Psoas muscle (tissue), 8 donors: ENCODE measurements at places on chromosomes 4 and X.

DNA sequence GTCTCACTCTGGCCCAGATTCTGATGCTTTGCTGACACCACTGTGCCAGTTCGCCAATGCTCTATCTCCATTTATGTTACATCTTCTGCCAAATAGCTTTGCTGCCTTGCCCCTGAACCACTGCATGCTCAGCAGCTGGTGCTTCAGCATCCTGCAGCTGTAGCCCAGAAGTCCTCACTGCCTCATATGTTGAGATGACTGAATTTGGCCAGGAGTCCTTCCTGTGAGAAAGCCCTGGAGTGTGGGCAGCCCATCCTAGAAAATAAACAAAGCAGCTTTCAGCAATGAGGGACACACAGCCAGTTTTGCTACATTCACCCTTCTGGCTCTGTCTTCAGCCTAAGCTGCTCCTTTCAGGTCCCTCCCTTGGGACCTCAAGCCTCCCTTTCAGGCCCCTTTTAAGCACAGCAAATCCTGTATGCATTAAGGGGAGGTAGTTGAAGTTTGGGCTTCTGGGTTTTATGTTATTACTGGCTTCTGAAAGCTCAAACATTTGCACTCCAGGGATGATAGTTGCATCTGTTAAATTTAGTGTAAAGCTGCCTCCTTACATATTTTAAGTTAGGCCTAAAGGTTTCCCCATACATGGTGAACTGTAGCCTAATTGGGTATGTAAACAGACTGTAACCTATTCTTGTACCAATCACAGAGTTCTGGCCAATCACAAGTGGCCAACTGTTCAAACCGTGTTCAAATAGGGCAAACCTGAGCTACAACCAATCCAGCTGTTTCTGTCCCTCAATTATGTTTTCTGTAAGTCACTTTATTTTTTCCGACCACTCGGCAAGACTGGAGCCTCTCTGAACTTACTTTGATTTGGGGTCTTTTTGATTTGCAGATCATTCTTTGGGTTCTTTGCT, 2.1 kb upstream of the TMEM165 start:
- no peak for DNase-seq

DNA sequence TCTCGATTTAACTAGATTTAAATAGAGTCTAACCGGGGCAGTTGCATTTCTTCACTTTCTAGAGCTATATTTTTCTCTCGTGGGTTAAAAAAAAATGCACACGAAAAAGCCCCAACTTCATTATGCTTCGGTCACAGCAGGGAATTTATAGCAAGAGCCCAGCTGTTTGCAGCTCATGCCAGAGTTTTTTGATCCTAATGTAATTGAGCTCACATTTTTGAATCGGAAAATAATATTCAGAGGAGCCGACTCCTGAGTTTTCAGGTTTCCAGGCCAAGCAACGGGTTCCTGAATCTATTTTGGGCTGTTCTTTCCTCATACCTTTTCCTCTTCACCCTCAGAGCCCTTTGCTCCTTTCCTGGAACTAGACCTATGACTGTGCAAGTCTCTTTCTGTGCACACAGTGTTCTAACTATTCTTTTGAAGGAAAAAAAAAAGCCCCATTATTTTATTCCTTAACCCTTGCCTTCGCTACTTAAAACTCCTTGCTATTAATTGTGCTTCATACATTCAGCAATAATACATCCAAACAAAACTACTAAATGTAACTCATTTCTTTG, 27.5 kb upstream of the ESX1 start:
- no peak for DNase-seq

- no peak for DNase-seq
These were observed 21.7 kb upstream of the CXCL8 start for GRCh38 chr4:73718375-73719373.

- DNase-seq, result no peak
These were observed 550.5 kb upstream of the DIPK2B start for GRCh38 chrX:45751156-45751555.

GRCh38 chrX:135737366-135738071, 24.1 kb downstream of the CT45A1 start:
- no peak for DNase-seq

DNA sequence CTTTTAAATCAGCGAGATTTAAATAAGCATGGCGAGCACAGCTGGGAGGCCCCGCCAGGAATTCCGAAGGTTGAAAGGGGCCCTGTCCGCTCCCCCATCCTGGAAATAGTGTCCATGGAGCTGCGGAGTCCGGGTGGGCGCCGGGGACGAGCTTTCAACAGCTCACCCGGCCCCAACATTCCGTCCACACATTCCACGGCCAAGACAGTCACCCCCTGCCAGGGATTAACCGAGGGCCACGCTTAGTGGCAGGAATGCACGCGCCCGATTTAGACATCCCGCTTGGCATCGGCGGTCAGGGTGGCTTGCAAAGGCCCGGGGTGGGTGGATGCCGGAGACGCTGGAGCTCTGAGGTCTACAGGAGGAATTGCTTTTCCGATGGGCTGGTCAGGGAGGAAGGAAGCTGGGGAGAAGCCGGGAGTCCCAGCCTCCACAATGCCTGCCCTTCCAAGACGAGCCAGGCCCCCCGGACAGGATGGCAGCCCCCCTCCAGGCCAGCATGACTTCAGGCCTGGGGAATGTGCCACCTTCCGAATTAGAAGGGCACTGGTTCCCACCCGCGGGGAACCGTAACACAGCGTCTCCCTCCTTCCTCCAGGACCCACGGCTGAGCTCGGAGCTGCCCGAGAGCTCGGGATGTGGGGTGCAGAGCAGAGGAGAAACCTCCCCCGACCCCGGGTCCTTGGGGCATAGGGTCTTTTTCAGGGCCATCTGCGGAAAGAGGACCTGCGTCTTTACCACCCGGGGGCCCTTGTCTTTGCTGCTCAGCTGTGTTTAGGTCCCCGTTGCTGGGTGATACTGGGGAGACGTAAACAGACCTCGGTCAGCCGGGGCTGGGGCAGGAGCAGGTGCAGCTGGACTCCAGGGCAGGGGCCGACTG, 26.9 kb upstream of the PPP2R3B start:
- peak; percentile 23 for DNase-seq

DNA sequence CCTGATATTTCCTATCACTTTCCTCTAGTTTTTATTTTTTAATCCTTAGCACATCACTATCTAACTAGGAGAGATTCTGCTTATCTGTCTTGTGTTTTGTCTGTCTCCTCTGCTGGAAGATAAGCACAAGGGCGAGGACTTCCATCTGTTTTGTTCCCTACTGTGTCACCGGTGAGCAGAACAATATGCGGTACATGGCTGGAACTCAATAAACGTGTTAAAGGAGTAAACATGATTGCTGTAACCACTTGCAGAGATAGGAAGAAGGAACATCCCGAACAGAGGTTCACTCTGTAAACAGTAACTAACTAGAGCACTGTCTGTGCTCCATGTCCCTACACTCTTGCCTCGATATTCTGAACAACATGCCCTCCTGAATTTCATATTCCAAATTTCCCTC, 5.2 kb downstream of the HS3ST1 start:
- no peak for DNase-seq

- DNase-seq, result no peak
These were observed 566.8 kb upstream of the HTR2C start for GRCh38 chrX:114017086-114017485.

- no peak for DNase-seq
These were observed 230.9 kb upstream of the SFRP2 start for GRCh38 chr4:154019811-154020210.

GRCh38 chr4:121358473-121358872, 22.3 kb downstream of the QRFPR start:
- DNase-seq, result no peak

- no peak for DNase-seq
These were observed 381.6 kb downstream of the GASK1B start for GRCh38 chr4:157791236-157791635.

GRCh38 chr4:83250687-83251446, 33.7 kb downstream of the COQ2 start:
- no peak for DNase-seq
